ENCODE measurements at places on chromosomes 7 and 10.

- DNase-seq, result no peak
- H3K27me3 ChIP-seq, result no peaks in the 10 kb centered on the region
- H3K4me1 ChIP-seq, result peaks cover 3% of the 10 kb centered on the region
- H3K4me3 ChIP-seq, result no peak overlapping the region
Measured at GRCh38 chr10:60286559-60286958, 103.1 kb downstream of the ANK3 start.

- no peaks in the 10 kb centered on the region for H3K4me1 ChIP-seq
- no peaks in the 10 kb centered on the region for H3K27me3 ChIP-seq
- no peaks in the 10 kb centered on the region for H3K36me3 ChIP-seq
- H3K27ac ChIP-seq, result no peak overlapping the region
- H3K4me3 ChIP-seq, result no peak overlapping the region
- DNase-seq, result no peak
Measured at GRCh38 chr7:70884440-70884764, 247.5 kb upstream of the GALNT17 start.

DNA sequence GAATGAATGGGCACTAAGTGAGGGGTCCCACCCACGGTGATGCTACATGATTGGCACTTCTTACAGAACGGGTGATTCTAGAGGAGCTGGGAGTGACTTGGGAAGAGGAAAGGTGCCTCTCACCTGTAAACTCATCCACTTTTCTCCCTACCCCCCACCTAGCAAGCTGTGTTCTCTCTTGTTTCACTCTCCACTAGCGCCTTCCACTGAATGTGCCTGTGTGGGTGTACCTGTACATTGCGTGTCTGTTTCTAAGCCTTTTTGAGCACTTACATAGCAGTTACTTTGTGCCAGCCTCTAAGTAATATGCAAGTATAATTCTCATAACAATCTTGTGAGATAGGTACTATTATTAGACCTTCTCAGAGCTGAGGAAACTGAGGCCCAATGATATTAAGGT lies 133.7 kb upstream of the AGK start:
- H3K36me3 ChIP-seq, result no peaks in the 10 kb centered on the region
- no peaks in the 10 kb centered on the region for H3K4me1 ChIP-seq
- no peak overlapping the region for H3K4me3 ChIP-seq
- DNase-seq, result no peak
- no peaks in the 10 kb centered on the region for H3K27me3 ChIP-seq

- peaks cover 3% of the 10 kb centered on the region for H3K4me1 ChIP-seq
- no peak overlapping the region for H3K4me3 ChIP-seq
- peaks cover 62% of the 10 kb centered on the region for H3K36me3 ChIP-seq
- DNase-seq, result no peak
Measured at GRCh38 chr7:151351027-151351426, 9.4 kb downstream of the NUB1 start.

DNA sequence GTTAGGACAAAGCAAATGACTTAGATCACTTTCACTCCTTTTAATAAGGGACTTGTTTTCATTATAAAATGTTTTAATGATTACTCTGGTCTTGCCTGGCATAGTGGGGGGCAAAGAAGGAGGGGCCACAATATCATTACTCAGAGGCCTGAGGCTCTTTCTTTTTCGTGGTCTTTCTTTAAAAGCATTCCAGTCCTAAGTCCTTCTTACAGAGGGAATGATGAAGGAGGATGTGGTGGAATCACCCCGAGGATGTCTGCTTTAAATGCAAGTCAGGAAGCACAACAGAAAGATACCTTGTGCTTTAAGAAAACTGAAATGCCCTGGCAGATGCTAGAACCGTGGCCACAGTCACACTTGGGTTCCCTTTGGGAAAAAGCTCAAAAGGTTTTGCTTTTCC lies 379.1 kb downstream of the INHBA start:
- no peak overlapping the region for H3K27ac ChIP-seq
- H3K27me3 ChIP-seq, result no peaks in the 10 kb centered on the region
- DNase-seq, result no peak
- no peaks in the 10 kb centered on the region for H3K36me3 ChIP-seq
- no peaks in the 10 kb centered on the region for H3K4me1 ChIP-seq
- H3K4me3 ChIP-seq, result no peak overlapping the region

DNA sequence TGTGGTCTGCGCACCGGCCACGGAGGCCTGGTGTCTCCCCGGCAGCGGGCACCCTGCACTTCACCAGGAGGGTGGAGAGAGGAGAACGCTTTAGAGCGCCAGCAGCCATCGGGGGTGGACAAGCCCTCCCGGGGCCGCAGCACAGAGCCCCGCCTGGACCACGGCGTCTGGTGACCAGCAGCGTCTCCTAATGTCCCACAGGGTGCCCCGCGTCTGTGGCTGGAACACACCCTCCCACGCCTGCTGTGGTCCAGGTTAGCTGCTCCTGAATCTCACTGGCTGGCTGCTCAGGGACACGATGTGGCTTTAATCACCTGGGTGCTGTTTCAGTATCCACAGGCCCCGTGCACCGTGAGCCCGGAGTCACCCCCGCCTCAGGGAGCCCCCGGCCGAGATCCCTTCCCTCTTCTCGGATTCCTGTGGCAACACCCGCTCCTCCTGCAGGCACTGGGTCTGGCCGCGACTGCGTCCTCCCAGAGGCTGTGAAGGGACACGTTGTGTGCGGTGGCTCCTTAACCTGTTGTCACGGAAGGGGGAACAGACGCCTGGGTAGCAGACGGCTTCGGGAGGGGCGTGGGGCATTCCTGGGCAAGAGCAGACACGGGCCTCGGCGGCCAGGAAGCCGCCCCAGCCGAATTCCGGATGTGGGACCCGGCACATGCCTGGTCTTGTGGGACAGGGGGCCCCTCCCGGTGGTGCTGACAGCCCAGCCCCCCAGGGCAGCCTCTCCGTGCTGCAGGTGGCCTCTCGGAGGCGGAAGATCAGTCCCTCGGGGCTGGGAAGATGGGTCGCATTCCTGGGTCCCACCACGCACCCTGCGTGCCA lies 78.9 kb downstream of the FOXL3 start:
- H3K36me3 ChIP-seq, result no peaks in the 10 kb centered on the region
- peaks cover 31% of the 10 kb centered on the region for H3K27me3 ChIP-seq

DNA sequence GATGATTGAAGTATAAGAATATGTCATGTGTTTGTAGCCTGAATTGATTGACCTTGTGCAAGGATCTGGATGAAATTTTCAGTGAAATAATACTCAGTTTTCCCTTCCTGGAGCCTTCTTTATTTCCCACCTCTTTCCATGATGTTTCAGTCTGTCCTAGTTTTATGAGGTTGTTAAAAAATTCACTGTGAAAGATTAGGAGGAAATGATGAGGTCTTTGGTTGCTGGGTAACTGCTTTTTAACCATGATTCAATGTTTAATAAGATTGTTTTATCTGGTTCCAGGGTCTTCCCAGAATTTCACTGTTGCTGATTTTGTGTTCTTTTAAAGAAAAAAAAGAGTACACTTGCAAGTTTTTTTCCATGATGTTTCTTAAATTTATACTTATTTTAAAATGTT lies 221.5 kb downstream of the MBL2 start:
- H3K4me1 ChIP-seq, result no peaks in the 10 kb centered on the region
- H3K27me3 ChIP-seq, result no peaks in the 10 kb centered on the region
- H3K4me3 ChIP-seq, result no peak overlapping the region
- no peak overlapping the region for H3K27ac ChIP-seq
- no peaks in the 10 kb centered on the region for H3K36me3 ChIP-seq

DNA sequence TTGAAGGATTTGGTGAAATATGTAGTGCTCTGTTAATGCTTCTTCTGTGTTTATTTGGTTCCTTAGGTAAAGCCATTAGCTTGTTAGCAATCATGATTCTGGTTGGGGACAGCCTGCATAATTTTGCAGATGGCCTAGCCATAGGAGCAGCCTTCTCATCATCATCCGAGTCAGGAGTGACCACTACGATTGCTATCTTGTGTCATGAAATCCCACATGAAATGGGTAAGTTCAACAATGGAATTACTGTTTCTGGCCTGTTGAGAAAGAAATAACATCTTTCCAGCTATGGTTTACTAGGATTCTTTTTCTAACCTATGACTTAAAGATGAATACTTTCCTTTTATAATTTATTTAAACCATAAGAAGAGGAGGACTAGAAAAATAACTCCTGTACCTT lies 48.9 kb downstream of the SLC39A12 start:
- H3K27ac ChIP-seq, result no peak overlapping the region
- no peaks in the 10 kb centered on the region for H3K27me3 ChIP-seq
- H3K36me3 ChIP-seq, result no peaks in the 10 kb centered on the region
- no peaks in the 10 kb centered on the region for H3K4me1 ChIP-seq
- H3K4me3 ChIP-seq, result no peak overlapping the region

DNA sequence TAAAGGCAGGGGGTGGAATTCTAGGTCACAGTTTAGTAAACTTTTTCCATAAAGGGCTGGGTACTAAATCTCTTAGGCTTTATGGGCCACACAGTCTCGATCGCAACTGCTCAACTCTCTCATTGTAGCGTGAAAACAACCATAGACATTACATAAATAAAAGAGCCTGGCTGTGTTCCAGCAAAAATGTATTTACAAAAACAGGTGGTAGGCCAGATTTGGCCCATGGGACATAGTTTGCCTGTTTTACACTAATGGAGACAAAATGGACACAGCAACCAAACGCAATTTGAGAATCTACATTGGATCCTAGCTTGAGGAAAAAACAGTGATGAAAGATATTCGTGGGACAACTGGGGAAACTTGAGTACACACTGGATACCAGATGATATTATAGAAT lies 23.2 kb upstream of the MALSU1 start:
- peaks cover 9% of the 10 kb centered on the region for H3K4me1 ChIP-seq
- no peak overlapping the region for H3K4me3 ChIP-seq
- peak; percentile 54 for DNase-seq
- H3K36me3 ChIP-seq, result no peaks in the 10 kb centered on the region
- H3K27ac ChIP-seq, result peak overlapping the region; percentile 42

DNA sequence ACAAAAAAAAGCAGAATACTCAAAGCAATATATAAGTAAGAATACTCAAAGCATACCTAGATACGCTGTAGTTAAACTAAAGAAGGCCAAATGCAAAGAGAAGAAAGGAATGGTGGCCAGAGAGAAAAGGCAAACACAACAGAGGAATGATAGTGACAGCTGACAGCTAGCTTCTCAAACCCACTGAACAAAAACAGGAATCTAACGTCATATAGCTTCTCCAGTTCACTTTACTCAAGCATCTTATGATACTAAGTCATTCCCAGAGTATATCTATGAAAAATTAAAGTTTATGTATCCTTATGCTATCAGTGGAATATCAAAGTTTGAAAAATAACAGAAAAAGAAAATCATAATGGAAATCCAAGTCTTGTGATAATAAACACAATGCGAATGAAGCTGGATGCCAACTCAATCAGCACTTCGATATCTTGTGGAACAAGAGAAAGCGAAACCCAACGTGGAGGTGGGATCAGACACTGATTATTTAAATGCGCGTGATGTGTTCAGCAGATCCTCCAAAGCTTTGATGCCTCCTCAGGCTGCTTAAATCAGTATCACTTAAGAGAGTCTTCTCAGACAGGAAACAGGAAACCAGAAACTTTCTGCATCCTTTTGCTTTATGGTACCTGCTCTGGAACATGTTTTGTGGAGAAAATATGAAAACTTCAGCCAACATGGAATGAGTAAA lies 102.8 kb downstream of the PIP4K2A start:
- peaks cover 10% of the 10 kb centered on the region for H3K36me3 ChIP-seq
- H3K4me3 ChIP-seq, result no peak overlapping the region
- DNase-seq, result no peak
- H3K4me1 ChIP-seq, result peaks cover 2% of the 10 kb centered on the region

DNA sequence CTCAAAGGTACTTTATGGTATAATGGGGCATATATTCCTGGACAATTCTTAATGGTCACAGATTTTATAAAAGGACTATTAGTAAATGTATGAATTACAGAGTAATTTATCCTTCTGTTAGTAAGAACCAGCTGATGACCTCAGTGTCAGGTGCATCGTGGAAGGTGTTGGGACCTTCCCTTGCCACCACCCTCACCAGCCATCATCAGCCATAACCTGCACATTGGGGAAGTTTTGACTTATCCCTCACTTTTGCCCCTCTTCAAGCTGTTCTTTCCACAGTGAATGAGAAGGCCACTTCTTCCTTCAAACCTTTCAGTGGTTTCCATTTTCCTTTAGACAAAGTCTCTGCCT lies 52.2 kb downstream of the FIGNL1 start:
- H3K36me3 ChIP-seq, result no peaks in the 10 kb centered on the region
- H3K27ac ChIP-seq, result no peak overlapping the region
- peaks cover 24% of the 10 kb centered on the region for H3K27me3 ChIP-seq
- H3K4me3 ChIP-seq, result no peak overlapping the region
- H3K4me1 ChIP-seq, result no peaks in the 10 kb centered on the region

- H3K27me3 ChIP-seq, result no peaks in the 10 kb centered on the region
- no peak overlapping the region for H3K27ac ChIP-seq
- no peak for DNase-seq
- H3K4me3 ChIP-seq, result no peak overlapping the region
- H3K36me3 ChIP-seq, result no peaks in the 10 kb centered on the region
- H3K4me1 ChIP-seq, result no peaks in the 10 kb centered on the region
Measured at GRCh38 chr7:138151731-138152577, 75.7 kb downstream of the AKR1D1 start.

DNA sequence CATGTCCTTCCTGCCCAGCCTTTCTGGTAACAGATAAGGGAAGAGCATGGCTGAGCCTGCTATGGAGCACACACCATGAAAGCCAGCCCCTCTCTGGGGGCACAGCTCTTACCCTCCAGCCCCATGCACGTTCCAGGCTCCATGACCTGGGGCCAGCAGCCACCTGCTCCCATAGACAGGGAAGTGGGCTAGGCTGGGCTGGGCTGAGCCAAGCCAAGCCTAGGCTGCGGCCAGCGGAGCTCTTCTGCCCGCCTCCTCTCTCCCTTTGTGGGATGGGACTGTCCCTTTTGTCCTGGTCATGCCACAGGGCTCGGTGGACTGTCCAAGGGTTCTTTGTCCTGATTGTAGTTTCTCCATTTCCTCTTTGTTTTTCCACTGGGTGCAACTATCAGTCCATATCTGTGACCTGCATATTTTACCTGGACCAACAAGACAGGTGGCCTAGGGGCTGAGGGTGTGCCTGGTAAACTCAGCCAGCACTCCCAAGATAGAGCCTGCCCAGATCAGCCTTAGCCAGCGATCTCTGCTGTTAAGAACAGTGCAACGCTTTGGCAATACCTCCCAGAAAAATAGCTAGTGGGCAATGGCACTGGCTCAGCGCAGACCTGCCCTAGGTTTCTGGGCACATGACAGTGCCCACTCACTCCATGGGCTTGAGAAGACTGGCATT lies 97.2 kb upstream of the BTBD16 start:
- no peak overlapping the region for H3K4me3 ChIP-seq
- peaks cover 35% of the 10 kb centered on the region for H3K4me1 ChIP-seq
- peaks cover 4% of the 10 kb centered on the region for H3K36me3 ChIP-seq
- no peak overlapping the region for H3K27ac ChIP-seq
- DNase-seq, result no peak
- no peaks in the 10 kb centered on the region for H3K27me3 ChIP-seq

- no peak for DNase-seq
- H3K27ac ChIP-seq, result no peak overlapping the region
- H3K4me1 ChIP-seq, result peaks cover 9% of the 10 kb centered on the region
- peaks cover 7% of the 10 kb centered on the region for H3K27me3 ChIP-seq
- H3K4me3 ChIP-seq, result no peak overlapping the region
Measured at GRCh38 chr10:111126077-111126476, 49.2 kb downstream of the ADRA2A start.

DNA sequence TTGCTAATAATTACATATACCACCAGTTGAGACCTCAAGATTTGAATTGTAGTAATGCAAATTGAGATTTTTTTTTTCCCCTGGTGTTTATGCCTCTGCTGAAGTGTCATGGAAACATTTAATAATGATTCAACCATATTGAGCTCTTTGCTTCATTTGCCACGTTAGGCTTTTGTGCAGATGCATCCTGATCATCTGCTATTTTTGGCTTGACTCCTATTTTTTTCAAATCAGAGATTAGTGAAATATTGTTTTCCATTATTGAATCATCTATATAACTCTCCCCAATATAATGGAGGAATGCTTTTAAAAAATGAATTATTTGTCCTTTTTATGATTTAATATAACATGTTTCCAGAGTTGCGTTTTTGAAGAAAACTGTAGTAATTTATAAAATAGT lies 115.1 kb downstream of the SRI start:
- no peak overlapping the region for H3K4me3 ChIP-seq
- peak overlapping the region; percentile 39 for H3K27ac ChIP-seq
- no peaks in the 10 kb centered on the region for H3K4me1 ChIP-seq
- peak; percentile 91 for DNase-seq
- no peaks in the 10 kb centered on the region for H3K36me3 ChIP-seq

All from muscle of leg (tissue), 16 donors.